MCF 10A (cell line): ENCODE measurements at places on chromosomes 3 and 15. TPM values are rescaled to one million over a fixed set of nuclear protein-coding genes. Genes with fewer than 3 reads are reported as not detected.
A peak's percentile ranks its signal among the peaks of the same experiment; 100 is the strongest.

The ABHD5 gene
- total RNA-seq: 30.3 and 32.6 TPM in 2 replicates

- no peak for DNase-seq
Measured at GRCh38 chr15:88255087-88255483, 1.5 kb downstream of the NTRK3 start.

DNA sequence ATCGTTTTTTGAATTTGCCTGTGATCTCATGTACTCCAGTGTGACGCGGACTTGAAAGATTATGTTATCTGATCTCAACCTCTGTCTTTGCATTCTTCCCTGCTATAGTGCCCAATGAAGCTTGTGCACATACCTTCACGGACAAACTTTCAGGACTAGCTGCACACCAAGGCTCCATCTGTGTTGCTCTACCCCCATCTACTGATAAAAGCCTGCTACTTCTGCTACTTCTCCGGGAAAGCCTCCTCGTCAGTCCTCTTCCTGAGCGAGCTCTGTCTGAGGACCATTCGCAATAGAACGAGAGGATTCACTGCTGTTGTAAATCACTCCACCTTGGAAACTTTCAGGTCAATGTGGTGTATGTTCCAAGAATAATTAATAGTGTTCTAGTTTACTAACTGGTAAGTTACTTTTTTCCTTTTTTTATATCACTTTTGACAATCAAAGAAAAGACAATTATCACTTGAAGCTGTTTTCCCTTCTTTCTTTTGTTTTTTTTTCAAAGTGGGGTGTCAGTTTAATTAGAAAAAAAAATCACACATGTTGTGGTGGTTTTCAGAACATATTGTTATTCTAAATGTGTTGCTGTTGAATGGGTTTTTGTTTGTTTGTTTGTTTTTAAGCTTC is 217.6 kb downstream of the ARRDC4 start:
- DNase-seq: peak; percentile 78

GRCh38 chr15:74696398-74696729 is 540 bp upstream of the EDC3 start:
- DNase-seq: no peak

DNA sequence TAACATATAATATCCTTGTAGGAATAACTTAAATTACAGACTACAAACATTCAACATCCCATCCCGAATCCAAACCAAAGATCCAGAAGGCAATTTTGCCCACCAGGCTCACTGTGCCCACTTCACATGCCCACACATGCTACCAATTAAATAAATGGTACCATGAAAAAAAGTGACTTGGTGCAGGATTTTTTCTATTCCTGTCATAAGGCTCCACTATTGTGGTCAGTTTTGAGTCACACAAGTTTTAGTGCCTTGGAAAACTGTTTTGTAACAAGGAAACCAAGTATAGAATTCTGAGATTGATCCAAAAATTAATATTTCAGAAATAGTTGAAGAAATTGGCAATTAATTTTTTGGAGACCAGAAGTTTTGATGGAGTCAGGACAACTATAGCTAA is 470.1 kb upstream of the THBS1 start:
- no peak for DNase-seq

GRCh38 chr3:179882292-179882691 is 154.4 kb downstream of the PEX5L start:
- peak; percentile 6 for DNase-seq

DNA sequence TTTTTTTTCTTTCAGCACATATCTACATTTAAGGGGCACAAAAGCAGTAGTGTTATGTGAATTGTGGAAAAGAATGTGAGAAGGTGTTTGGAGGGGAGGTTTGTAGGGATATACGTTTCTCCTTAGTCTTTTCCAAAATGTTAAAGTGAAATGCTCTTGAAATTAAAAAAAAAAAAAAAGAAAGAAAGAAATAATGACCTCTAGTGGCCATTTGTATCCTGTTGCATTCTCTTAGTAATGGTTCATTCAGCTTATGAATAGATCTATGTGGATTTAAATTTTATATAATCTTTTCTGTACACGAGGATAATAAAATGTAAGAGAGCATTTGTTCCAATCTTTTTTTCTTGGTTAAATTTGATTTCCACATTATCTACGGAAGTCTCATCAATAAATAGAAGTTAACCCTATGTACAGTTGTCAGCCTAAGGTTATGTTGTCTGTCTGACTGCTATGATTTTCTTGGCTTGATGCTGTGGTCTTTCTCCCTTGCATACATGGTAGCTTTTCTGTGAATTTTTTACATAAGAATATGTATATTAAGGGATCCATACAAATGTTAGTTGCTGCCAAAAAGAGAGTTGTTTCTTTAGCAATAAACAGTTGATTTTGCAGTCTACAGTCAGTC is 1.7 kb downstream of the P2RY13 start:
- peak; percentile 36 for DNase-seq

DNA sequence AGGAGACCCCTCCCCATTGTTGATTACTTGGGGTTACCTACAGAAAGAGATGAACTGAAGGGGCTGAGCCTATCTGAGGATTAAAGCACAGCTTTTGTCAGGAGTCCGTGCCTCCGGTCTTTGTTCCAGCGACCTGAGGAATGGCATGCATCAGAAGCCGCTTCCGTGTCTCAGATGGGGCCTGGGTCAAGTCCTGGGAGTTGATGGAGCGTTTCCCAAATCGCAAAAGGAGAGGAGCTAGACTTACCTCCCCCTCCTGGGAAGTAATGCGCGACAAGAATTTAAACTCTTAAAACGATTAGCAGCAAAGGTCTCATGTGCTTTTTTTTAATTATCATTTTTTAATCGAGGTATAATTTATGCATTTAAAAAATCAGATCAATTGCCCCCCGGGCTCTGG is 983 bp upstream of the ALDH1A3 start:
- DNase-seq: no peak

The EPM2AIP1 gene
- total RNA-seq: 12.0 and 12.9 TPM in 2 replicates

- peak; percentile 41 for DNase-seq
Measured at GRCh38 chr3:185824051-185825005, 514 bp downstream of the IGF2BP2 start.

The KNG1 gene
- total RNA-seq: not detected in 2 replicates

The SAMMSON gene
- total RNA-seq: not detected in 2 replicates

GRCh38 chr3:109118584-109118983 is 650 bp upstream of the MORC1 start:
- DNase-seq: no peak

DNA sequence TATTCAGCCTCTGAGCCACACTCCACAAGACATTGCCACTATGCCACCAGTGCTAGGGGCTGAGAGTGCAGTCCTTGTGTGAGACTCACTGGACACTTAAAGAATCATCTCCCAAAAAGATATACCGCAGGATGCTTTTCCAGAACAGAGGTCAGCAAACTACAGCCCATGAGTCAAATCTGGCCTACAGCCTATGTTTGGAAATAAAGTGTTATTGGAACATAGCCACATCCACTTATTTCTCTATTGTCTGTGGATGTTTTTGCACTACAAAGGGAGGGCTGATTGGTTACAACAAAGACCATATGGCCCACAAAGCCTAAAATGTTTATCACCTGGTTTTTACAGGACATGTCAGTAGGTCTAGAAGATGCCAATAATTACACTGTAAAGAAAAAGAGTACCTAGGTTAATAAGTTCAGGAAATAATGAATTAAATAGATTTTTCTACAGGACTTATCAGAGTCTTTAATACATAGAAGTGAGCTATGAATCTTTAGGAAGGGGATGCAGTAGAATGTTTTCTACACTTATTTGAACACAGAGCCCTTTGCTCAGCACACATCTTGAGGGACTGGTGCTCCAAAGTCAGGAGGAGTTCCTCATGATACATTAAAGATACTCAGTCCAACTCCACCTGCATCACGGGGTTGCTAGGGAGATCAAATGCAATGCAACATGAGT is 26.3 kb downstream of the SRGAP3 start:
- DNase-seq: no peak

DNA sequence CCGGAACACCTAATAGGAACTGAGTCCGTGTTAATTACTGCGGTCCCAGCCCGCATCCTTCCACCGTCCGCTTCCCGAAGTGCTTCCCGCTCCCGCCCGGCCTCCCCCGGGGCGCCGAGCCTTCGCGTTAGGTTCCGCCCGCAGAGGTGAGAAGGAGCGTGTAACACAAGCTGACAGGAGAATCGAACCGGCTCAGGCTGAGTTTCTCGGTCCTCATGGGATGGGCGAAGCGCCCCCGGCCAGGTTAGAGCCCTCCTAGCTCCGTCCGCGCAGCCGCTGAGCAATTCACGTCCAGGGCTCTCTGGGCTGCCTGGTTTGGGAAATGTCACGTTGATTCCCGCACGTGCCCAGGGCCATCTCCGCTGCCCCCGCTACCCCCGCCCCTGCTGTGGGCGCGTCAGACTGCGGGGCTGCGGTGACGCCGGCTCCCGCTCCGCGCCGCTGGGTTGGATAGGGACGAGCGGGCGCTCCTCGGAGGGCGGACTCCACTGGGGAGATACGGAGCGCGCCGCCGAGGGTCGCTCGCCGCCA is 954 bp downstream of the CLDN11 start:
- DNase-seq: no peak

GRCh38 chr3:5212628-5213573 is 25.4 kb downstream of the EDEM1 start:
- no peak for DNase-seq

GRCh38 chr3:177622520-177622919 is 425.2 kb upstream of the TBL1XR1 start:
- DNase-seq: no peak

DNA sequence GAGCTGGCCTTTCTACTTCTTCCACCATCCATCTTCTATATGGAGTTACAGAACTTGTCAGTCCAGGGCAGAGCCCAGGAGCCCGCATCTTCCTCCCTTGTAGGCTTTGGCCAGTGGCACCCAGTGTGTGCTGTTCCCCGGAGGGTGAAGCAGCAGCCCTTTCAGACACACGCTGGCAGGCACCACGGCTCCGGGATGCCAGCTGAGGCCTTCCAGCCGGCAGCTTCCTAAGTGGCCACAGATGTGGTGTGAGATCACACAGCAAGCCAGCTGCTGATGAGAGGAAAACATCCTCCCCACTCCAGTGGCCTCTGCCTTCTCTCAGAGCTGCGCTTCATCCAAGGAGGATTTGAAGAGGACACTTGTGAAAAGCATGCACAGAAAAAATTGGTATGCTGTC is 24.1 kb downstream of the CRABP1 start:
- DNase-seq: no peak

GRCh38 chr3:65597226-65597951 is 441.3 kb downstream of the MAGI1 start:
- DNase-seq: no peak

The ZNF280D gene
- 30.5 and 30.8 TPM in 2 replicates for total RNA-seq

DNA sequence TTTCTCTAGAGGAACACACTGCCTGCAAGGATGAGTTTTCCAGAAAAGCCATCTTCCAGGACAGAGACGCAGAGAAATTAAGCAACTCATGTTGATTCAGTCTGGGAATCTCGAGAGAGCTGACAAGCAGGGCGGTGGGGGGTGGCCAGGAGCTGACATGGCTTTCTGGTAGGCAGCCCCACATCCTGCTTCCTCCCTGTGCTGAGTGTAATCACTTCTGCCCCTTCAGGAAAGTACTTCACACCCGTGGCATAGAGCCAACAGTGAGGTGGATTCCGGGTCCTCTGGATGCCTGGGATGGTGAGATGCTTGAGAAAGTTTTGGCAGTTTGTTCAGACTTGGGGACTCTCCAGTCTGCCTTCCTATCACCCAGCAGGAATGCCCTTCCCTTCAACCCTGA is 221.1 kb downstream of the SLCO3A1 start:
- peak; percentile 22 for DNase-seq

The KLF15 gene
- total RNA-seq: 5.3 and 8.3 TPM in 2 replicates

- peak; percentile 47 for DNase-seq
Measured at GRCh38 chr3:178583963-178584575, 47.8 kb downstream of the KCNMB2 start.

The GOLGA6A gene
- not detected in 2 replicates for total RNA-seq
